ENCODE measurements at places on chromosomes 1 and 21.

DNA sequence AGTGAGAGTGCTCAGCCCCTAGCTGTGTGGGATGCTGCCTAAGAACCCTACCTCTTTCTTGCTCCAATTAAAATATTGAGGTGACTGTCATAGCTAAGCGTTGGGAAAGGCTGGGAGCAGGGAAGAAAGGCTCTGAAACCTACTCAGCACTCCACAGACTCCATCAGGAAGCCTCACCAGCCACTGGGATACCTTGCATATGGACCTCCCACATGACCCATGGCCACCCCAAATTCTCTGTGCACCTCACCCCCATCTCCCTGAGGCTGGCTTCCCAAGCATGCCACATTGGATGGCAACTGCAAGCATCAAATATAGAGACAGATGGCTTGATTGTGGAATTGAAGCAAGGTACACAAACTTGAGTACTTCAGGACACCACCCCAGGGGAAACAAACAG is 41.8 kb downstream of the FLVCR1 start:
- DNase-seq: no peak

GRCh38 chr21:30083225-30083945 is 83.2 kb downstream of the CLDN17 start:
- no peak for DNase-seq

DNA sequence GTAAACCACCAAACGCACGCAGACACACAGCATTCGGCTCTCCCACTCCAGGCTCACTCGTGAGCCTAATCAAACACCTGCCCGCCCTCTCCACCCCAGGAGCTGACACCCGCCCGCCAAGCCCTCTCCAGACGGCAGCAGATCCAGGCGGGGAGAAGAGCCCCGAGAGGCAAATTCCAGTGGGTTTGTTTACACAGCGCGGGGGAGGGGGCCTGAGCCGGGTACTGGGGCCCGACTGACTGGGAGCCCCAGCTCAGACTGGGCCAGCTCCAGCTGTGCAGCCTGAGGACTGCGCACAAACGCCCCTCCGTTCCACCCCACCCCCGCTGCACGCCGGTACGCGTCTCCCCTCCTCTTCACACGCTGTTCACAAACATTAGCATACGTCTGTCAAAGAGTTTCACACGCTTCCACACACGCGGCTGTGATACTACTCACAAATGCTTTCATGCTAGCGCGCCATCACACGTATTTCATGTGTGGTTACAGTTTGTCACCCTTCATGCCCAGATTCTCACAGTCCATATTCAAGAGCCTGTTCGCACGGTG is 1.0 kb upstream of the EFNA1 start:
- peak; percentile 75 for DNase-seq

DNA sequence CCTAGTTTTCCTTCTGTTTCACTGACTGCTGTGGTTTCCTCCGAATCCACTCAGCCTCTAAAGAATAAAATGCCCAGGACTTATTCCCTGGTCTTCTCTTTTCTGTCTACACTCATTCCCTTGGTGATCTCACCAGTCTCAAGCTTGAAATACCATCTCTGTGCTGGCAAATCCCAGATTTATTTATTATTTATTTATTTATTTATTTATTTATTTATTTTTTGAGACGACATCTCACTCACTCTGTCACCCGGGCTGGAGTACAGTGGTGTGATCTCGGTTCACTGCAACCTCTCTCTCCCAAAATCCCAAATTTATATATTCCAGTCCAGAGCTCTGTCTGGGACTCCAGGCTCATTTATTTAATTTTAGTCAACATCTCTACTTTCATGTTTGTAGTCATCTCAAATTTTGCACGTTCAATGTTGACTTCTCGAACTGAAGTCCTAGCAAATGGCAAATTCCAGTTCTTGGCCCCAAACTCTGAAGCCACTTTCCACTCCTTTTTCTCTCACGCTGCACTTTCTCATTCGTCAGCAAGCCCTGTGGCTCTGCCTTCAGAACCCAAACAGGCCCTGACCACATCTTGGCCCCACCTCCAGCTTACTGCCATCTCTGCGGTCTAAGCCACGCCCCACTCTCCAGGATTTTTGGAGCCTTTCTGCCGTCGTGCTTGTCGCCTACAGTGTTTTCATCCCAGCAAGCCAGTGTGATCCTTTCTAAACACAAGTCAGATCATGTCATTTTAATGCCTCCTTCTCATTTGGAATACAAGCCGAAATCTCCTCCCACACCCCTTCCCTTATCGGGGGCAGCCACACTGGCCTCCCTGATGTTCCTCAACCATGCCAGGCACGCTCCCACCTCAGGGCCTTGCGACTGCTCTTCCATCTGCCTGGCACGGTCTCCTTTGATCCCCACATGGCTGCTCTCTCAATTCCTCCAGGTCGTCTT is 14.2 kb upstream of the TENT5B start:
- DNase-seq: no peak

DNA sequence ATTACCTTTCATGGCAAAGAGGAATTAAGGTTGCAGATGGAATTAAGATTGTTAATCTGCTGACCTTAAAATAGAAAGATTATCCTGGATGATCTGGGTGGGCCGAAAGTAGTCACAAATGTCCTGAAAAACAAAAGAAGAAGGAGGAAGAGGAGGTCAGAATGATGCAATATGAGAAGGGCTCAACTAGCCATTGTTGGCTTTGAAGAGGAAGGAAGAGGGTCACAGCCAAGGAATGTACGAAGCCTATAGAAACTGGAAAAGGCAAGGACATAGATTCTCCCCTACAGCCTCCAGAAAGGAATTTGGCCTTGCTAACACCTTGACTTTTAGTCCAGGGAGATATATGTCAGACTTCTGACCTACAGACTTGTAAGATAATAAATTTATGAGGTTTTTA is 39.4 kb upstream of the FMOD start:
- no peak for DNase-seq

DNA sequence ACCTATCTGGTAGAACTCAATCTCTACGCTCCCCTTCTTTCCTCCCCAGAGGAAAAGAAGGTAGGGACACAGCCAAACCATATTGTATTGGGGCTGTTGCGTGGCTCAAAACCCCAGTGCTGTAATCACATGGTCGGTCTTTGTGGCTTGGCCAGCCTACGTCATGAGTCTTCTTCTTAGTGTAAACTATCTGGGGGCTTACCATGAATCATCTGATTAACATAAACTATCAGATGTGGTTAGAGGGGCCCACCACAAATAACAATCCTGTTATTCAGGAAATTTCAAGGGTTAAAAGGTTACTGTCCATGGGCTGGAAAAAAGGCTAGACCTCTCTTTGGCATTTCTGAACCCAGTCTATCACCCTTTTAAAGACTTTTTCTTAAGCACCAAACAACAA is 49.5 kb upstream of the GPR52 start:
- no peak for DNase-seq

- DNase-seq: no peak
Measured at GRCh38 chr21:34996304-34997101, 52.6 kb downstream of the RUNX1 start.

DNA sequence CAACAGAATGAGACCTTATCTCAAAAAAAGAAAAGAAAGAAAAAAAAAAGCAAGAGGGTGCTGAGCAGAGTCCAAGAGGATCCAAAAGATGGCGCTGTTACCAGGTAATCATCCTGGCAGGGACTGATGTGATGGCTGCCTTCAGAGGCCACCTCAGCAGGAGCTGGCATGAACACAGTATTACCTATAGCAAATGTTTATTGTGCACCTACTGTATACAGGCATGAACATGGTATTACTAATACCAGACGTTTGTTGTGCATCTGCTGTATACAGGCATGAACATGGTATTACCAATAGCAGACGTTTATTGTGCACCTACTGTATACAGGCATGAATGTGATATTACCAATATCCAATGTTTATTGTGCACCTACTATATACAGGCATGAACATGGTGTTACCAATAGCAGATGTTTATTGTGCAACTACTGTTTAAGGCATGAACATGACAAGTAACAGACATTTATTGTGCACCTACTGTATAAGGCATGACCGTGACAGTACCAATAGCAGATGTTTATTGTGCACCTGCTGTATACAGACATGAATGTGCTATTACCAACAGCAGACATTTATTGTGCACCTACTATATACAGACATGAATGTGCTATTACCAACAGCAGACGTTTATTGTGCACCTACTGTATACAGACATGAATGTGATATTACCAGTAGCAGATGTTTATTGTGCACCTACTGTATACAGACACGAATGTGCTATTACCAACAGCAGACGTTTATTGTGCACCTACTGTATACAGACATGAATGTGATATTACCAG is 115.1 kb upstream of the TMEM51 start:
- DNase-seq: no peak

- DNase-seq: no peak
Measured at GRCh38 chr1:107952989-107953388, 12.0 kb downstream of the VAV3 start.

DNA sequence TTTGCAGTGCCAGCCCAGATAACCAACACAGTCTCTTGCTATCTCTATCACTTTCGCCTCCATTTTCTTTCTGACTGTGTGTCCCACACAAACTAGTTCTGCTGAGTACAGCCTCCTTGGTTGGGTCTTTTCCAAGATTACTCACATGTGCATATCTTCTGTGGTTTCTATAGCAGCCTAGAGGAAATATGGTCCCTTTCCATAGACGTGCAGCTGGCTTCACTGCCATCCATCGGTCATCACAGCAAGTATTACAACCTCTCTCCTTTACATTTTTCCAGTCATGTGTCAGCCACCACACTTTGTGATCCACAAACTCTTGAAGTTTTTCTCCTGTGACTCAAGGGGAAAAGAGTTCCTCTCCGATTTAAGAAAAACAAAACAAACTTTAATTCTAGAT is 893.4 kb upstream of the ADGRL4 start:
- no peak for DNase-seq

DNA sequence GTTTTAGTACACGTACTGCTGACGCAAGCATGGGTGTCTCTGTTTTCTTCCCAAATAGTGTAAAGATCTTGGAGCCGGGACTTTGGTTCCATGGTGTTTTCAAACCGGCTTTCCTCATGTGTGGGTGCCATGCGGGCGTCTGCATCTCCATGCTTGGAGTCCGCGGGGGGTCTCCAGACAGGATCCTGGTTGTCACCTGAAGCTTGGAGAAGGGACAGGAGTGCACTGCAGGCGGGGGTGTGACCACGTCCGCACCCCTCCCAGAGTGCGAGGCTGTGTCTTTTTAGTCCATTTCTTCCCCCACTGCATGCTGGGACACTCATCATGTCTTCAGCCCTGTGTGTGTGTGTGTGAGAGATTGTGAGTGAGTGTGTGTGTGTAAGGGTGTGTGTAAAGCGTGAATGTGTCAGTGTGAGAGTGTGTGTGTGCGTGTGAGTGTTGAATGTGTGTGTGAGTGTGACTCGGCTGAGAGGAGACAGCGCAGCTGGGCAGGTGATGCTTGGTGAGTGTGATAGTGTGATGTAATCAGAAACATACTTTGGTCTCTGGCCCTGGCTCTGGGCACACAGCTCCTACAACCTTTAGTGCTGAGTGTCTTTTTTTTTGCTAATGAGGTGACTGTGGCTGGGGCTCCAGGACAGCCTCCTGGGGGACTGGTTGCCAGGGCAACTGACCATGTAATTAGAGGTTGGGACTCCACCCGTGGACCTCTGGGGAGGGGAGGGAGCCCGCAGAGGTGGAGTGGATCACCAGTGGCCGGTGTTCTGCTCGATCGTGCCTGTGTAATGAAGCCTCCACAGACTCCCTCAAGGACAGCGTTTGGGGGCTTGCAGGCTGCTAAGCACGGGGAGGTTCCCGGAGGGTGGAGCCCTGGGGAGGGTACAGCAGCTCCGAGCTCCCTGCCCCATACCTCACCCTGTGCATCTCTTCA is 55.1 kb downstream of the AGPAT3 start:
- no peak for DNase-seq

DNA sequence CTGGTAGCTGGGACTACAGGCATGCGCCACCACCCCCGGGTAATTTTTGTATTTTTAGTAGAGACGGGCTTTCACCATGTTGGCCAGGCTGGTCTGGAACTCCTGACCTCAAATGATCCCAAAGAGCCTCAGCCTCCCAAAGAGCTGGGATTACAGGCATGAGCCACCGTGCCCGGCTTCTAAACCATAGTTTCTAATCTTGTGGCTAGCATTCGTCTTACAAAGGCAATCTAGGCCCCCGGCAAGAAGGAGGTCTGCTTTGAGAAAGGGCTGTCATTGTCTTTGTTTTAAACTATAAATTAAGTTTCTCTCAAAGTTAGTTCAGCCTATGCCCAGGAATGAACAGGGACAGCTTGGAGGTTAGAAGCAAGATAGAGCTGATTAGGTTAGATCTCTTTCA is 10.3 kb upstream of the L1TD1 start:
- DNase-seq: no peak

- DNase-seq: no peak
Measured at GRCh38 chr1:3457910-3458883, 3.7 kb downstream of the ARHGEF16 start.

DNA sequence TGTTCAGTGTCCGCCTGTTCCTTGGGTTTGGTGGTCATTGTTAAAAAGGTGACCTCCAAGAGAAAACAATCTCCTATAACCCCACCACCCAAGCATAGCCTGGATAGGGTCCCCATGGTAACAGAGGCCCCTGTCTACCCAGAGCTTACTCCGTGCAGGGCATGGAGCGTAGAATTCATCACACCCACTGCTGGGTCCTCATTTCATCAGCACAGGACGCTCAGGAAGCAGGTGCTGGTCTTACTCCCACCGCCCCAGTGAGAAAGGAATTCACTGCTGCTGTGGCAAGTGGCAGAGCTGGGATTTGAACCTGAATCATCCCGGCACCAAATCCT is 37.0 kb downstream of the ARHGEF10L start:
- no peak for DNase-seq

- DNase-seq: no peak
Measured at GRCh38 chr1:17475752-17476151, 36.3 kb upstream of the RCC2 start.

DNA sequence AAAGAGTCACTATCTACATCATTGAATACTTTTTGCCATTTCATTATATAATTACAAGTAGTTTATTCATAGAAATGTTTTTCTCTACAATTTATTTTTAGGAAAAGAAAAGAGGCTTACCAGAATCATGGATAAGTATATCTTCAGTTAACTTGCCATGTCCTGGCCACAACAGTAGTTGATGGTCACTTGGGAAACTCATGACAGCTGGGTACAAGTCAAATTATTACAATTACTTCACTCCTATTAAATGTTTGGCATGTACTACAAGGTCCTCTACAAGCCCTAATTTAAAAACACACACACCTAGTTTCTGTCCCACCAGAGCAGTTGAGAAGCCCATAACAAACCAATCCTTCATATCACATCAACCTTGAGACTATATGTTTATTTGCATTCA is 29.4 kb downstream of the PALMD start:
- no peak for DNase-seq

DNA sequence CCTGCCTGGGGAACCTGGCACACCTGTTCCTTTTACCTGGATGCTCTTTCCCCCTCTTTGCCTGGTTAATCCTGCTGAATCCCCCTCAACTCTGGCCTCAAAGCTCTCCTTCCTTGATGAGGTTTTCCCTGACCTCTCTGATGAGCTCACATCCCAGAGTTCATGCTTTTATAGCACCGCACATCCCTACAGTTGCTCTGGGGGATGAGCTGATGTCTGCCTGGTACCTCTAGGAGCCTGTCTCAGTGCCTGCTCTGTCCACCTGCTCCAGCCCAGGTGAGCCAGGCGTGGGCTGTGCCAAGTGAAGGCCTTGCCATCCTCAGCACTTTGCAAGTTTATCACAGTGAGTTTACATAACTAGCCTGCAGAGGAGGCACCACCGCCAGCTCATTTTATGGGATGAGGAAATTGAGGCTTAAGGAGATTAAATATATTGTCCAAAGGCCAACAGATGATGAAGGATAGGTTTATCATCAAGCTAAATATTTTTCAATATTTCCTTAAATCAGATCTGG is 58.6 kb upstream of the TMPRSS2 start:
- DNase-seq: no peak

GRCh38 chr1:32464716-32465577 is at the start of gene ZBTB8B:
Gene ZBTB8B (plus strand): TSS chr1:32465072. CDS start chr1:32470625, 5,553 bp downstream.
- peak; percentile 91 for DNase-seq

Measured in anterior cingulate cortex (tissue), 58 donors.